A549 (cell line): ENCODE measurements at places on chromosomes 3 and 15. TPM values are rescaled to one million over a fixed set of nuclear protein-coding genes. Genes with fewer than 3 reads are reported as not detected.

Gene CKMT1B
- 1.9 to 4.1 TPM (median 2.6 TPM) in 3 replicates for polyA plus RNA-seq

DNA sequence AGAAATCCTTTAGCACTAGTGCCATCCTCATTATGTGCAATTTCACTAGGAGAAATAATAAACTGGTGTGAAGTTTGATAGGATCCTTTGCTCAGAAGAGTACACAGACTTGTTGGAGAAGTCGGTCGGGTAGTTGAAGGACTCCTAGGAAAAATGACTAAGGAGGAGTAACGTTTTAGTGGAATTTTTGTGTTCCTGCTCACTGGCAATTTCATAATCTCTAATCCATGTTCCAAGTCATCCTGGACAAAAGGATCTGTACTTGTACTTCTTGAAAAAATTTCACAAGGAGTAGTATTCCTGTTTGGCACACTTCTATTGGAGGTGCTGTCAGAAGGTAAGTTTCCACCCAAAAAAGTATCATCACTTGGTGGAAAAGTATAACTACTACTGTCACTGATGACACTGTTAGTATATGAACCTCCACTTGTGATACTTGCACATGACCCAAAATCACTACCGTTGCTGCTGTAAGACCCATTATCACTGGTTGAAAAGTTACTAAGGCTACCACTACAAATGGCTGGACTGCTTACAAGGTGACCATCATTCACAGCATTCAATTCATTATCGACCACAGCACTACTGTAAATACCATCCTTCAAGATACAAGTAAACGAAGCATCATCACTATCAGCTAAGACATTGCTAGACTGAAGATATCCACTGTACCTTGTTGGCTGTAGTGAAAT is 77.4 kb downstream of the NEDD4 start:
- DNase-seq: no peak

DNA sequence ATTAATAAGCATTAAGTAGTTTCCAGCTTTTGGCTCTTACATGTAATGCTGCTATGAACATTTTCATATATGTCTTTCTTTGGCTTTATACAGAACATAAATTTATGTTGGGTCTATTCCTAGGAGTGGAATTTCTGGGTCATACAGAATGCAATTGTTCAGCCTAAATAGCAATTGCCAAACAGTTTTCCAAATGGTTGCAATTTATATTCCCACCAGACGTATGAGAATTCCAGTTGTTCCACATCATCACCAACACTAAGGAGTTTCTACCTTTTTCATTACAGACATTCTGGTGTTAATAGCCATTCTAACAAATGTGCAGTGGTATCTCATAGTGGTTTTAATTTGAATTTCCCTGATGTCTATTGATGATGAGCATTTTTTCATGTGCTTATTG is 160.1 kb upstream of the TMC3 start:
- DNase-seq: no peak

Gene C3orf20
- polyA plus RNA-seq: 0.03 to 0.08 TPM in 2 of 3 replicates, not detected in the other

- DNase-seq: no peak
Observed at GRCh38 chr15:45653702-45654424, 19.0 kb downstream of the SQOR start.

DNA sequence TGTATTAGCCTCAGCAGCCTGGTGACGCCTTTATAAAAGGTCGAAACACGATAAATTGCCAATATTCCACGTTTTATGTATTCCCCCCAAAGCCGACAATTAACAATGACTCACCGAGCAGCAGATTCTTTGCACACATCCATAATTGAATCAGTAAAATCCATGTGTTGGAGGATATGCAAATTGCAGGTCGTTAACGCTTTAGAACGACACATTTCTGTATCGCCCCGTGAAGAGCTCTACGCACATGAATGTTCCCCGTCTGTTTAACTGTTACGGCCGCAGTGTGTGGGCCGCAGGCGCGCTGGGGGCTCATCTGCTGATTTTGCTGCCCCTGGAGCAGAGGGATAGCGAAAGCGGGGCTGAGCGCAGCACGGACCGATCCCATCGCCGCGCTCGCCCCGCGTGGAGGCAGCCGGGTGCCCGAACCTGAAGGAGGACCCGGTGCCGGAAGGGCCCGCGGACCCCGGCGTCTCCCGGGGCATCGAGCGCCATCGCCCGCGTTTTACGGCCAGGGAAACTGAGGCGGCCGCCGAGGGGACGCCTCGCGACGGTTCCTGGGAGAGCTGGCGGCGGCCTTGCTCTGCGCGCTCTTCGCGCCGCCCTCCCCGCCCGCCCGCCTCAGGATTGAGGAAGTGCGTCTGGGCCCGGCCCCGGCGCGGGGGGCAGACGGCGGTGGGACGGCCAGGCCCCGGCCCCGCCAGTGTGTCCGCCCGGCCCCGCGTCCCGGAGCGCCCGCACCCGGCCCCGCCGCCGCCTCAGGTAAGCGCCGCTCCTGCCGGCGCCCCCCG is at the start of gene LRRK1:
TSS of gene LRRK1 (plus strand) at position 668 of the 791 bp plus-strand sequence. CDS start 5,276 bp downstream, outside the sequence.
- DNase-seq: peak; percentile 64

DNA sequence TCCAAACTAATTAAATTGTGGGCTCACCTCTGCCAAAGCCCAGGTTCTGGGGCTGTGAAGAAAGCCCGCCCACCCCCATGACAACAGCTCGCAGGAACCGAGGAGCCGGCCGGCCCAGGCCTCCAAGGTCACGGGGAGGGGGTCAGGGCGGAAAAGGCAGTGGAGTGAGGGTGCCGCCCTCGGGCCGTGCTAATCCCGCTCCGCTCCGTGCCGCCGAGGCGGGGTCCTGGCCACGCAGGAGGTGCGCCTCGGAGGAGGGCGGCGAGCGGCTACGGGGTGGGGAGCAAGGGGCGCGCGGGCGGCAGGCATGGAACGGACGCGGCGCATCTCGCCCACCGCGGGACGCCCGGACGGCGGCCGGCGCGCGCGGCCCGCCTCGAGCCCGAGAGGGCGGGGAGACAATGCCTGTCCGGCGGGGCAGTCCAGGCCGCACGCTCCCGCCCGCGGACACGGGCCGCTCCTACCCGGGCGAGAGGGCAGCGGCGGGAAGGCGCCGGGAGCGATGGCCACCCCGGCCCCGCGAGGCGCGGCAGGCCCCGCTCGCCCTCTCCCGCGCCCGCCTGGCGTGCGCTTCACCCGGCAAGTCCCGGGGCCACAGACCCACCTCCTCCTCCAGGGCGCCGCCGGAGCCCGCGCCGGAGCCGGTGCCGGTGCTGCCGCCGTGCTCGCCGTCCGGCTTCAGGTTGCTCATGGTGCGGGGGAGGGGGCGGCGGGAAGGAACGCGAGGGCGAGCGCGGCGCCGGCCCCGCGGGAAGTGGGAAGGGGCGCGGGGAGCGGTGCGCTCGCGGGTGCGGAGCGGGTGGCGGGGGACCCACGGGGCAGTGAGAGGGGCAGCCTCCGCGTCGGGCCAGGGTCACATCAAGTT is 528 bp downstream of the RBPMS2 start:
- peak; percentile 33 for DNase-seq

DNA sequence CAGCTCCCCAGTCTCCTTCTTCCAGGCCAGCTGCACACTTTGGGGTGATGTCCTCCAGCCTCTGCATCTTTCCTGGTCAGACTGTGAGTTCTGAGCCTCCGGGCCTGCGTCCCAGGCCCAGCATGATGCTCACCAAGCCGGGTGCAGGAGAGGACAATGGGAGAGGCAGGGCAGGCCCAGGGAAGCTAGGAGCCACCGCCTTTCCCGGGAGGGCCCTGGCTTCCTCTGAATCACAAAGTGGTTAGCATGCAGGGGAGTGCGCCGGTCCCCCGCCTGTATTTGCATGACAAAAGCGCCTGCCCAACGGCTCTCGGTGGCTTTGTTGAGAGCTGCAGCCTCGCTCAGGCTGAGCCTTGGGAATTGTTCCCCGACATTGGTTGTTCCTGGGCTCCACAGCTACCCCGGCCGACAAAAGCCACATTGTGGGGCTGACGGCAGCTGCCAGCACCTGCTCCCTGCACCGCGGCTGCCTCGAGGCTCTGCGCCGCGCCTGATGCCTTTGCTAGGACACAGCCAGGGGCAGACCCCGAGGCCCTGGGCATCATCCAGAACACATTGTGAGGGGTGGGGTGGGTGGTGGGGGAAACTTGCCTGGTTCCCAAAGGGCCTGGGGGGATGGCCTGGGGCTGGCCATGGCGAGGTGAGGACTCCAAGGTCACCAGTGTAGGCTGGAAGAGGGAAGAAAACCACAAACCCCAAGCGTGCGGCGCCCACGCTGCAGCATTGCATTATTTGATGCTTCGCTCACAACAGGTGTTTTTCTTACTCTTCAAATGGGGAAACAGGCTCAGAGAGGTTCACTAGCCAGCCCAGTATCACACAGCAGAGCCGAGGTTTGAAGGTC is 20.0 kb upstream of the KLF13 start:
- DNase-seq: no peak

DNA sequence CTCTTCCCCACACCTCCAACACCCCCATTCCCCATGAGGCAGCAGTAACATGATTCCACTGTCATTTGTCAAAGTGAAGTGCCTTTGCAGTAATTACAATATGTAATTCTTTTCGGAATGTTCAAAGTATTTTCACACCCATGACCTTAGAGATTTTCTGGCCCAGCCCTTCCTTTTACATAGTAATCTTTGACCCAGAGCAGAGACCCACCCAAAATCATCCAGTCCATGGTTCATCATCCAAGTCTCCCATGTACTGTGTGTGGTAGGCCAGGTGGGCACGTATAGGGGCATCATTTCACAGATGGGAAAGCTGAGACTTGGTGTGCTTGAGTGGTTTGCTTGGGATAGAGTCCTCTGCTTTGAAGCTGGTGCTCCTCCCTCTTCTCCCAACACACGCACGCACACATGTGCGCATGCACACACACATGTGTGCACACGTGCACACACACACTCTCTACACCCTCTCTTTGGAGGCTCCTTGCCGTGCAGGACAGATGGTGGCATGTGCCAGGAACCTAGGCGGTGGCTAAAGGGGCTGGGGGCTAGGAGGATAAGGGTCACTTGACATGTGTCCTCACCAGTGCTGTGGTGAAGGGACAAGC is 284.7 kb upstream of the ROPN1 start:
- DNase-seq: no peak

Gene ERICH6
- 0.12 to 0.18 TPM in 2 of 3 replicates, not detected in the other for polyA plus RNA-seq

DNA sequence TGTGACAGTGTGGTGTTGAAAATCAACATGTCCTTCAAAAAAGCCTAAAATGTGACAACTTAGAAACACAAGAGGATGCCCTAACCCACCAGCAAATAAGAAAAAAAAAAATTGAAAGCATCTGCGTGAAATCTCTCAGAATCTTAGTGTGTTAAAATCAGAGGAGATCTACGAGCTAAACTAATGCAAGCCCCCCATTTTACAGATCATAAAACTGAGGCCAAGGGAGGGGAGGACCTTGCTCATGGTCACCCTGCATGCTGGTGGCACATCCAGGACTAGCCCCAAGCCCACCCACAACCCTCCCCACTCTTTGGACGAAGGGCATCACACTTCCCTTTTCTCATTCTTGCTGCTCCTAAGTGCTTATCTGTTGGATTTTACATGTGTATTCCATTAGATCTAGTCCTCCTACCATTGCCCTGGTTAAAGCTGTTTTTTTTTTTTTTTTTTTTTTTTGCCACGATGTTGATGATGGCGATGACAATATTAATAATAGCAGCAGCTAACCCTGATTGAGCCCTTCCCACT is 29.1 kb upstream of the NOX5 start:
- no peak for DNase-seq

DNA sequence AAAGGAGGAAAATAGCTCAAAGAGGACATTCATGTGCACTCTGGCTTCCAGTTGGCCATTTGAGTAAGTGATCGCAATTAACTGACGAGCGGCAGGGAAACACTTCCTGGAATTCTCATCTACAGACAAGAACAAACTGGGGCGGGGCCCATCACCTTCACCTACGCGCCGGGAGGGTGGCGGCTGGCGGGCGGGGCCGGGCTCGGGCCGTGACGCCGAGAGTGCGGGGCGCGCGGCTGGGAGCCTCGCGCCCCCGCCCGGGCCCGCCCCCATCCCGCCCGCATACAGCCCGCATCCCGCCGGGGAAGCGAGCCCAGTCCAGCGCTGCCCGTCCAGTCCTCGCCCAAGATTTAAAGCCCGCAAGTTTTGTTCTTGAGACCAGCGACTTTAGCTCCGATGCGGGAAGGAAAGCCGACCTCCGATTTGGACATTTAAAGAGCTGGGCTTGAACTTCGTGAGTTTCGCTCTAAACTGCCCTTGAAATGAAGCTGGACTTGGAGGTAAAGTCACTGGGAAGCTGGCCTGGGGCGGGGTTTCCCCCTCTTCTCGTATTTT is at the start of gene B3GNT5:
TSS of gene B3GNT5 (plus strand) at position 281 of the 555 bp plus-strand sequence. CDS start 16,546 bp downstream, outside the sequence.
- DNase-seq: no peak

DNA sequence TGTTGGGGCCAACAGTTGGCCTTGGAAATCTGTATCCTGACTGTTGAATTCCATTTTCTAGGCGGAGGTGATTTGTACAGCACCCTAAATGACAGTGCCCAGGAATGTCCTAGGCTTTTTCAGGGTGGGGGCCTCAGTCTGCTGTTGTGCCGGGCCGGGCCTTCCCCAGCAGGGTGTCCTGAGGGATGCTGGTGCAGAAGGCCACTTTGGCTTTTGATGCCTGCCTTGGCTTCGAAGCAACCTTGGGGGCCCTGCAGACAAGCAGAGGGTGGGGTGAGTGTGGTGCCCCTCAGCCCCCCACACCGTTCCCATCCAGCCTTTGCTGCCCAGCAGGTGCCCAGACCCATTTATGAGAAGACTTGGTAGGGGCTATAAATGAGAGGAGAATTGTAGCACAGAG is 33.0 kb downstream of the SYNM start:
- DNase-seq: no peak

DNA sequence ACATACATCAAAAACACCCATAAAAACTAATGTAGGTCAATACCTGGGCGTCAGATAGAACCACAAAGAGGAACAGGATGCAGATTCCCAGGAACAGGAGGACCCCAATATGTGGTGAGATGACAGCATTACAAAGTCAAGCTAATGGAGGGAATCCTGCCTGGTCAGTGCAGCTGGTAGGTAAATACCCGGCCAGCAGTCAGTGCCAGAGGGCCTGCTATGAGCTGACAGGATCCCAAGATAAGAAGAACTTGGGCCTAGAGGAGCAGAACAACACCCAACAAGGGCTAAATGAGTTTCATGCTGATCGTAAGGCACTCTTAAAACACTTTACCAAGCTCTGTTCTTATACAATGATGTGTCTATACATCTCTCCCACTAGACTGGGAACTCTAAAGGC is 61.2 kb upstream of the KCNMB2 start:
- no peak for DNase-seq
